Hypothalamus (tissue), 51 donors: ENCODE measurements at places on chromosomes 2 and 18.

- DNase-seq = no peak
Measured at GRCh38 chr18:55345103-55345950, 242.7 kb downstream of the TCF4 start.

DNA sequence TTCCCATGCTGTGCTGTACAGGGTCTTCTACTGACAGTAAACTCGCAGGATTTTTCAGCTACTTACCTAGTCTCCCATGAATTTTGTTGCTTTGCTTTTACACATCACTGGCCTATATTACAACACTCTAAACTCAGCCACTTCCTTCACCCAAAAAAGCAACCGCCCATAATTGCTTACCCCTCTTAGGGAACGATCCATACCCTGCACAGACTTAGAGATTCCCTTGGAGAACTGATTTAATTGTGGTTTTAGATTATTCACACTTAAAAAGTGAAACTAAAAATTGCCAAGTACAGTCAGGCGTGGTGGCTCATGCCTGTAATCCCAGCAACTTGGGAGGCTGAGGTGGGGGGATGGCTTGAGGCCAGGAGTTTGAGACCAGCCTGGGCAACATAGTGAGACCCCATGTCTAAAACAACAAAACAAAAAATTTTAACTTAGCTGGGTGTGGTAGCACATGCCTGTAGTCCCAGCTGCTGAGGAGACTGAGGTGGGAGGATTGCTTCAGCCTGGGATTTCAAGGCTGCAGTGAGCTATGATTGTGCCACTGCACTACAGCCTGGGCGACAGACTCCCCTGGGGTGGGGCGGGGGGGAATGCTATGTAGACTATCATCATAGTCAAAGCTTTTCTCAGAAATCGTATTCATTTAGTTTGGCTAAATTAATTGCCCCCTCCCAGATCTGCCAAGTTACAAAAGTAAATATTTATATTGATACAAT is 19.3 kb downstream of the MRPL30 start:
- no peak for DNase-seq

DNA sequence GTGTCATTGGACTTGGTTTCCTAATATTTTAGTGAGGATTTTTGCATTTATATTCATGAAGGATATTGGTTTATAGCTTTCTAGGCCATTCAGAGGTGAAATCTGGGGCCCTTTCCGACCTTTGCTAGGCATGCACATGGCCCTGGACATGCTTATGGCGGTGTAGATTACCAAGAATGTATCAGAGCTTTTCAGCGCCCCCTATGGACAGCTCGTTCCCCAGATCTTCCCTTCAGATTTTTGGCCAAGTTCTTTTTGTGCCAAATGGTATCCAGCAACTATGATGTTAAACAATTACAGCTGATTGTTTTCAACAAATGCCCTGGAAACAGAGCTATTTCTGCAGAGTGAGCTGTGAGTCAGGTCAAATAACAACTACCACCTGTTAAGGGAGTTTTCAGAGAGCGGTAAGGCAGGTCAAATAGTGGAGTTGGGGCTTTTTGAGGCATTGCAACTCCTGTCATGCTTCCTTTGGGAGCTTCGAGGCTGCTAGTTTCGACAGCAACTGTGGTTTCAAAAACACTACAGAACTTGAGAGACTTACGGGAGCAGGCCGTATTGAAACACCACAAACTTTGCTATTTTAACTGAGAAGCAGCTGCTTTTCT is 188.3 kb downstream of the ZNF516 start:
- no peak for DNase-seq

DNA sequence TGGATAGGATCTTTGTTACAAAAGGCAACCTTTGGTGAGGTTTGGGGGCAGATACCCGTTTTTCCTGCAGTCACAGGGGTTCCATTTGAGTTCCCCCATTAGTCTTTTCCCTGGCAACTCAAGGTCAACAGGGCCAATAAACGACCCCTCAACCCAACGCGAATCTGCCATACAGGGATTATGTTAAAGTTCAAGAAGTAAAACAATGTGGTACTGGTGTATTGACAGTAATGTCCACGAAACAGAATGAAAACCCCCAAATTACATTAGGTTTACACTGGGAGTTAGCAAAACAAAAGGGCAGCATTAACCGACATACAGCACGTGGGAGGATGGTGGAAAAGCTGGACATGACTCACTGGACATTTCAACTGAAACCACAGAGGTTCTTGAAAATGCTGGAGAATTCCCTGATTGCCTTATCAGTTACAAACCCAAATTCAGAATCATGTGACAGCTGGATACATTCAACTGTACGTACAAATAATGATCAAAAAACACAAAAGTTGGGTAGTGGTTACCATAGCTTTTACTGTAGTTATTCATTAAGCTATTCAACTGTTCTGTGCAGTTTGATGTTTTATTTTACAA is 4.9 kb upstream of the IMP4 start:
- no peak for DNase-seq

- no peak for DNase-seq
Measured at GRCh38 chr18:13265008-13265910, 46.7 kb downstream of the LDLRAD4 start.

- no peak for DNase-seq
Measured at GRCh38 chr2:229943770-229944449, 21.6 kb downstream of the FBXO36 start.

DNA sequence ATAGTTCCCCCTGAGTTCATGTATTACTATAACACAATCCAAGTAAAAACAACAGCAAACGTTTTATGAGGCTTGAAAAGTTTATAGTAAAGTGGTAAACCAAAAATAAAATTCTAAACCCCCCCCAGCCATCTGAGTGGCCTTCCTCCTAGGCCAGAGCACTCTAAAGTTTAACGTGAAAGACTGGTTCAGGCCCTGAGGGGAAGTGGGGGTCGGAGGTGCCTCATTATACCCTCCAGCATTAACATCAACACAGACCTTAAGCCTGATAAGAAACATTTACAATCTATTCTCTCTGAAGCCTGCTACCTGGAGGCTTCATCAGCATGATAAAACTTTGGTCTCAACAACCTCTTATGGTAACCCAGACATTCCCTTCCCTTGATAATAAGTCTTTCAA is 29.0 kb upstream of the CNGA3 start:
- no peak for DNase-seq

DNA sequence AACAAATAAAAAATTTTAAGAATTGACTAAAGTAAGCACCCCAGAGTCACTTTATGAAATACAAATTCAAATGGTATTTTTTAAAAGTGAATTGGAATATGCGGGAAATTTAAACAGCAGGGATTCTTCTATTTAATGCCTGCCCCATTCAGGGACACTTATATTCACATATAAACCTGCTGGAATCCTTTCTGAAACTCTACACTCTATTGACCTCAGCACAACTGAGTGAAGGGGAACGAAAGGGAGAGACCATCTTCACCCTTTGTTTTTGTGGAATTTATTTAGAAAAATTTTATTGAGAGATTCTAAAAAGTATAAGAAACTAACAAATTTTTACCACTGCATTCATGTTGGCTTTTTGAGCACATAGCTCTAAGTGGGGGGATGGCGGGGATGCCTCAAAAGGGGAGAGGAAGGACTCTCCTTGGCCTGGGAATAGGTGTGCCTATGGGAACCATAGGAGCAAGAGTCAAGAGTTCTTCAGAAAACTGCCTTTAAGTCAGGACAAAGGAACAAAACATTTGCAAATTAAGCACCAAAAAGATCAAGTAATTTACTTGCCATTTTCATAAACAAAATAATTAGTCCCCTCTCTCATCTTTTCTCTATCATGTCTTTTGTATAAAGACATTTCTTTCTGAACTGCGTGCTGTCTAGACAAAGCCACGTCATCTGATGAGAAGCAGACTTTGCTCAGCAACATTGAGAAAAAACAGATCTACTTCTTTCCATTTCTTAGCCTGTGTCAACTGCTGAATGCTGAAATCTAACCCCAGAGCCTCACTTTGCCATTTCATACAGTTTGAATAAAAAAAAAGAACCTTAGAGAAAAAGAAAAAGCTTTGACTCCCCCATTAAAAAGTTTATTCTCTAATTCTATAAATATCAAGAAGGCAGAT is 21.6 kb upstream of the FLACC1 start:
- no peak for DNase-seq

GRCh38 chr2:221245045-221245444 is 327.1 kb downstream of the EPHA4 start:
- DNase-seq = no peak

DNA sequence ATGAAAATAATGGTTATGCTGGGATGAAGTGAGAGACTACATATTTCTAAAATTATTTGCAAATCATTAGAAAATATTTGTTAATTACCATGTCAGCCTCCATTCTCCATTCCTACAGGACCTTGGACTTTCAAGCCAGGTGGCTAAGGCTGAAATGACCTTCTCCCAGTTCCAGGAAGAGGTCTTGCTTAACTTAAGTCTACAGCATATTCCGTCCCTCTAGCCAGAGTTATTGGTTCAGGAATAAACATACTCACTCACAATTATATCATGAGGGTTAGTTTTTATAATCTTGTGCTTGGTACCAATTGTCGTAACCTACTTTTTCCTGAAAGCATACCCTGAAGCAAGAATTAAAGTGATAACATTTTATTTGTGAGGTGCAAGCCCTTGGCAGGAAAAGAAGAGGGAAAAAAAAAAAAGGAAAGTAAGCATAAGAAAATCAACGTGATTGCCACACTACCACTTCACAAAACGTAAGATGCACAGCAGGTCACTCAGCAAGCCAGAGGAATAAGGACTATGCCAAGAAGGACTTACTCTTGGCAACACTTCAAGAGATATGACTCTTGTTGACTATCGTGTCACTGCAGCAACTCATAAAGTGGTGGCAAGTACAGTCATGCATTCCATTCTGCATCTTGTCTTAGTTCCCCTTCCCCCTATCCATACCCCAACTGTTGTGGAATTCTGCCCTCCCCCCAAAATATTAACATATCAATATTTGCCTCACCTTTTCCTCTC is 479.1 kb downstream of the MBD2 start:
- DNase-seq = no peak

GRCh38 chr2:239438995-239439753 is 38.4 kb upstream of the HDAC4 start:
- DNase-seq = no peak

DNA sequence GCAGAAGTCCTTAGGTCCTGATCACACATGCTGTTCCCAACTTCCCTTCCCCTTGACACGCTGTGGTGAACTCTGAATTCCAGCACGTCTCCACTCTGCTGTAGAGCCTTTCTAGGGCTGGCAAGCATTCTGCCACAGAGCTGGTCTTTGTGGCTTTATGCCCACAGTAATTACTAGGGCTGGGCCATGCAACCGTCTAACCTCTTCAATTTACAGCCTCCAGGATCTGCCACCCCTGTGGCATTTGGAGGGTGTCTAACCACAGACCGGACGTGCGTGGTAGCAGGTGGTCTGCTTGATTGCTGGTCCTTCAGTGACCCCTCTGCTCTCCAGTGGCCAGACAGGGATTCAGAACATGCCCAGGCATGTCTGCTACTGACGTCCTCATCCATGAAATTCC is 43.1 kb upstream of the TGFA start:
- DNase-seq = no peak

DNA sequence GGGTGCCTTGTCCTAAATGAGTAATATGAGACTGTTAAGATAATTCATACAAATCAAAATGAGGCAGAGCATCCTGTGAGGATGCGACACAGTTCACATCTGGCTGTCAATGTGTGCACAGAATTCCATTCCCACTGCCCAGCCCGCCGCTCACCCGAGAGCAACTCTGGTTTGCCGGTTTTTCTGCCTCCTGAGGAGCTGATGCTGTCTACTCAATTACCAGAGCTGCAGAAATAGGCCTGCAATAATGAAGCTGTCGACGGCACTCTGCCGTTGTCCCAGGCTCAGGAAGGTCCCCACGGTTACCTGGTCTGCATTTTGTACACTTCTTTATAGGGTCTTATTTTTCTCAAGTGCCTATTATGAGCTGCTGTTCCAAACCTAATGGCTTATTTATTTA is 55.7 kb upstream of the LYPD1 start:
- no peak for DNase-seq

DNA sequence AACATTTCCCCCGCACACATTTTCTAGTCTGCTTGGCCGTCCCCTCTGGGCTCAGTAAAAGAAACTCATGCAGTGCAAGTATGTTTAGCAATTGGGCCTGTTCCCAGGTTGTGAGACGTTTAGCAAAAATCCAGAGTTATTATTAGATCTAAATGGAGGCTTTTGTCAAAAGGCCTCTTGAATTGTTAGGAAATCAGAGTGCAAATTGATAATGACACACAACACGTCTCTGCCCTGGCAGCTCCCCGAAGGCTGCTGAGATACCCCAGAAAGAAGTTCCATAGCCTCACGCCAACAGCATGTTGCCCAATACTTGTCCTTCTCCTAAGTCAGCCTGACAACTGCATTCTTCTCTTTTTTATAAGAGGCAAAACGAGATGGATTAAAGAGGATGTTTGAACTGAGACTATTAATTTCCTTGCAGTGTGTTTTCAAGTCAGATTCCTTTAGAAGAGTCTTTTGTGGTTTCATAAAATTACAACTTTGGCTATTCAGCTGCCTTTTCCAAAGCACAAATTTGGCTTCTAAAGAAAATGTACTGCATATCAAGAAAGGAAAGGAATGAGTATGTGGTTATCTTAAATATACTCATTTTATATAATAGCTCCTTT is 202.2 kb downstream of the TRIB2 start:
- DNase-seq = no peak

DNA sequence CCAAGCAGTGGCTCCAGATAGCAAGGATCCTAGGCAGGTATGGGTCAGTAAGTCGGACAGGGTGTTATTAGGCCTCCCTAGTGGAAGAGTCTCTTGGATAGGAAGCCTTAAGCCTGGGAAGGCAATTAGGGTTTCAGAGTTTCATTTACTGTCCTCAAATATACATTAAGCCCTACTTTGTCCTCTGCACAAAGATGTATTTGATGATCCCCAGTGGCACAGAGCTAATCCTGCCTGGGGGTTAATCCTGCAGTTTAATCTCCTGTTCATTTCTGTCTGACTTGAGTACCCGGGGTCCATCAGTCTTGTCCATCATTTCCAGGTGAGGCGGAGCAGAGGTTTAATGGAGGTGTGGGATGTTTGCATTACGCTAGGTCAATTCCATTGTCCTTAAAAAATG is 62.0 kb downstream of the MTCL1 start:
- no peak for DNase-seq

GRCh38 chr2:237604960-237605359 is 14.4 kb upstream of the RAB17 start:
- DNase-seq = no peak

DNA sequence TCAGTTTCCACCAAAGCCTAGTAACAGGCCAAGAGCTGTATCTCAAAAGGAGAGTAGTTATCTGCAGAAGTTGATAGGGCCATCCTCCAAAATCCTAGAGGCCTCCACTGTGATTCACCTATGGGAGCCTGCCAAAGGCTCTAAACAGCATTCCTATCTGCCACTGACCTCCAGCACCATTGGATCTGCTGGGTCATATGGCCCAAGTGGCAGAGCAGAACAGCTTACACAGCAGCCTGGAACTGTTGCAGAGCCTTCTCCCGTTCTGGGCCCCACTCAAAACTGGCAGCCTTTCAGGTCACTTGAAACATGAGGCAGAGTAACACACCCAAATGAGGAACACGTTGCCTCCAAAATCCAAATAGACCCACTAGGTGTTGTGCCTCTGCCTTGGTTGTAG is 345.2 kb upstream of the RND3 start:
- DNase-seq = no peak

- no peak for DNase-seq
Measured at GRCh38 chr2:86039963-86040655, 65.6 kb downstream of the POLR1A start.

GRCh38 chr18:55550471-55550870 is 37.5 kb downstream of the TCF4 start:
- no peak for DNase-seq
